Activated CD4-positive, alpha-beta T cell treated with anti-CD3 and anti-CD28 coated beads, Interleukin-2, Interleukin-4, amounts not matched to agents 100 ng/mL and 50 ng/mL, durations not matched to agents 16 hours and 8 hours (primary cell): ENCODE measurements at places on chromosomes 4 and X.

DNA sequence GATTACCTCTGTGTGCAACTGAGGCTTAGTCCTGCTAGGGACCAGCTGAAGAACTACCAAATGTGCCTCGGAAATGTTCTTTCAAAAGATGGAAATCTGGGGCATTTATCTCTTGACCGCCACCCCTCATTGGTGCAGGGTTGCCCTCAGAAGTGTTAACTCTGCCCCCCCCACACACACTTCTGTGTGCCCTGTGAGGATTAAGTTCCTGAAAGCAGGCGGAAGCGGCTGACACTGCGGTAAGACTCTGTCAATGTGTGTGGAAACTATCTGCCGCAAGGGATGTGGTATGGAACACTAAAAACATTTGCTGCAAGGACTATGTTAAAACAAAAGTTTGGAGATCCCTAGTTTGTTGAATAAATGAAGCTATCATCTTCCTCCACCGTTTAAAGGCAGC lies 106.9 kb upstream of the NDP start:
- DNase-seq: no peak

GRCh38 chrX:80765220-80765625 lies 44.5 kb downstream of the BRWD3 start:
- no peak for DNase-seq

GRCh38 chr4:93710847-93711430 lies 117.6 kb upstream of the ATOH1 start:
- DNase-seq: no peak

- no peak for DNase-seq
These were observed 11.3 kb downstream of the MAGEA1 start for GRCh38 chrX:153190381-153190780.

GRCh38 chr4:177107288-177107921 lies 202.3 kb upstream of the NEIL3 start:
- no peak for DNase-seq

DNA sequence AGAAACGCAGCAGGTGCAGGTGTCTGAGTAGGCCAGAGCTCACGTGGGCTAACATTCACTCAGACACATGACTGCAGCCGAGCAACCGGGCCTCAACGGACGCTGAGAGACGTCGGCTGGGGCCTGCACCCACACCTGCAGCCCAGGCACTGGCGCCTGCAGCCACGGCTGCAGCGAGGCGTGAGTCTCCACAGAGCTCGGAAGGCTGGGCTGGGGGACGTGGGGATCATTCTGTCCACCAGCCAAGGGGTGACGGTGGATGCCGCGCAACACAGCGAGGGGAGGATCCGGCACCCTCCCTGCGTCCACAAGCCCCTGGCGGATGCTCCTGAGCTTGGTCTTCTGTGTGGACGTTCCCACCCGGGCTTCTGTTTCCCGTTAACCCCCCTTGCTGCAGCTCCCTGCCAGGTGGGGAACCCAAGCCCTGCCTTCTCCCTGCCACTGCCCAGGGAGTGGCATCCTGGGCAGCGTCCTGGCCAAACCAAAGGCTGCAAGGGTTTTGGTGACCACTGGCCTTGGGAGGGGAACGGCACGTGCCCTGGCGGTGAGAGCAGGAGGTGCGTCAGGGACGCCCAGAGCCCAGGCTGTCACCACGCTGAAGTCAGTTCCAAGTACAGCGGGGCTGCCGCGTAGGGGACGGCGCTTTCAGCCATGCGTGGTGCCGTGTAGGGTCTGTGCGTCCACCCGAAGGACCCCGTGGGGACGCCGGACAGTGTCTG lies 16.3 kb downstream of the PPP2R3B start:
- no peak for DNase-seq

DNA sequence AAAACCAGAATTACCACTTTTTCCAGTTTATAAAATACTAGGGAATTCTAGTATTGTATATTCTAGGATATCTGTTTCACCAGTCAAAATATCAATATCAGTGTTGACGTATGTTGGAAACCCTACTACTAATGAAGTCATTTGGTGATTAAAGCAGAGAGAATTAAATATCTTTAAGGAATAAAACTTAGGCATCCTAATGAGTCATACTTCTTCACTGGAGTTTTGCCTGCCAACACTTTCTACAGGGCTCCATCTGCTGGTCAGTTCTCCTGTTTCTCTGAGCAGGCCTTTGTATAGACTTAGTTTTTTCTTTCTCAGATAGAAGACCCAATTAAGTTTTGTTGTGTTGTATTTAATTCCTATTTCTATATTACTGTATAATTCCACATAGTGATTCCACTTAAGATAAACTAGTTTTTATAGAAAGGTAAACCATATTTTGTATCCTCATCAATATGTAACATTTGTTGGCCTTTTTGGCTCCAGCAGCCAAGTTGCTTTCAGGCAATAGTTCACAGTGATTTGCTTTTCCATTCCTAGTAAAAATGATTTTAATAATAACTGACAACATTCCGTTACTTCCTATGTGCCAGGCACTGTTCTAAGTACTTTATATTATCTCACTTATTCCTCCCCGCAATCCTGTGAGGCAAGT lies 3.5 kb downstream of the AP1AR start:
- peak; percentile 67 for DNase-seq

DNA sequence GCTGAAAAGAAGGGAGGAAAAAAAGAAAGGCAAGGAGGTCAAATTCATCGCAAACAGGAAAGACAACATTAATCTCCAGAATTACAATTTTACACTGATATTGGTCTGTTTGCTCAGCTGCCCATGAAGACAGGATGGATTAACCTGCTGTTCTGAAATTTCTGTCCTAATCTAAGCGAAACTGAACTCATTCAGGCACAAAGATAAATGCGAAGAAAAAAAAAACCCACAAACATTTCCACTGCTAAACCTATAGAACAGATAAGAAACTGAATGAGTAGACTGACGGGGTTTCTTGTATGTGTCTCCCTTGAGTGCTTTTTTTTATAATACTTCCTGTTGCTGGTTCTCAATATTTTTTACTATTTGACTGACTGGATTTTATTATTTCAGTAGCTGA lies 251.8 kb upstream of the FTHL17 start:
- DNase-seq: no peak

DNA sequence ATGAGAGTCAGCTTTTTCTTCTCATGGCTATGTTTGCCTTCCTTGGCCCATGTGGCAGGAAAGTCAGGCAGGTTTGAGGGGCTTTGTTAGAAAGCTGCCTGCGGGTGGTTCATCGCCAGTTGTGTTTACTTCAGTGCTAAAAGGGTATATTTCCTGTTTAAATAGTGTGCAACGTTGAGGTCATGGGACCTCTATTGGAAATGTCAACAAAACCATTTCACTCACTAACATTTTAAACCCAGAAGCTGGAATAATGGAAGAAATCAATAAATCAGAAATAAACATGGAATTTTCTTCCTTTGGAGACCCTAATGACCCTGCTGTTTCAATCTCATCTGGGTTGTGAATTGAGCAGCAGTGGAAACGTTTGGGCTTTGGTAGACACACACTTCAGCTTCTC lies 185.8 kb downstream of the ANKRD50 start:
- DNase-seq: no peak

GRCh38 chr4:164304101-164304639 lies 449.8 kb upstream of the SMIM31 start:
- DNase-seq: peak; percentile 0
